ENCODE measurements at places on chromosomes 3 and 15.

- DNase-seq: no peak
Observed at GRCh38 chr15:28024889-28025250, 74.2 kb downstream of the OCA2 start.

- no peak for DNase-seq
Observed at GRCh38 chr15:65337436-65338070, 33.1 kb downstream of the RNU5B-1 start.

- DNase-seq: no peak
Observed at GRCh38 chr3:143559296-143559695, 289.0 kb downstream of the SLC9A9 start.

GRCh38 chr15:74396146-74396438 is 28.6 kb upstream of the CYP11A1 start:
- no peak for DNase-seq

GRCh38 chr3:152458376-152459117 is 189.8 kb downstream of the MBNL1 start:
- DNase-seq: no peak

DNA sequence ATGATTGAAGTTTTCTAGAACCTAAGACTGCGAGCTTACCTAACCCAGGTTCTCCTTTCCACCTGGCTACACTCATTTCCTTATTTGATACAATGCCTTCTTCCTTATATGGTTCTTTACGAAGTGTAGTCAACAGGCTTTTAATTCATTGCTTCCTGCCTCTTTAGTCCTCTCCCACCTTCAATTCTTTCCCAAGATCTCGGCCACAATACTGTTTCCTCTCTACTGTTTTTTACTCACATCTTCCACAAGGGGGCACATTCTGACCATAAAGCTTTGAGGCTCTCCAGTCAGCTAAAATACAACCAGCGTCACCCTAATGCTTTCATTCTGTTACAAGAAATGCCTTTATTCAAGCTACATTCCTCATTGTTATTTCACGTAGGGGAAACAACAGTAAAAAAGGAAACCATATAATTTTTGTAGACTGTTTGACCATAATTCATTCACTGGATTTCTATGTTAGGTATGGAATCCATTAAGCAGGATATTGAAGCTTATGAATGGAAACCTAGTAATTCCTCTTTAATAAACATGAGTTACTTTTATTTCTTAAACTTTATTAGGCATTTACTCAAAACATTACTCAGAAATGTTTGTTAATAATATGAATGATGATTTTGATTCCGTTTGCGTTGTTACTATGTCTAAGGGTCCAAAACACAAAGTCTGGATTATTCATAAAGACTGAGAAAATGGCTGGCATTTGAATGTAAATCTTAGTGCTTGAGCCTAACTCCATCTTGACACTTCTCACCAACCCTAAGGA is 29.5 kb upstream of the VEPH1 start:
- no peak for DNase-seq

DNA sequence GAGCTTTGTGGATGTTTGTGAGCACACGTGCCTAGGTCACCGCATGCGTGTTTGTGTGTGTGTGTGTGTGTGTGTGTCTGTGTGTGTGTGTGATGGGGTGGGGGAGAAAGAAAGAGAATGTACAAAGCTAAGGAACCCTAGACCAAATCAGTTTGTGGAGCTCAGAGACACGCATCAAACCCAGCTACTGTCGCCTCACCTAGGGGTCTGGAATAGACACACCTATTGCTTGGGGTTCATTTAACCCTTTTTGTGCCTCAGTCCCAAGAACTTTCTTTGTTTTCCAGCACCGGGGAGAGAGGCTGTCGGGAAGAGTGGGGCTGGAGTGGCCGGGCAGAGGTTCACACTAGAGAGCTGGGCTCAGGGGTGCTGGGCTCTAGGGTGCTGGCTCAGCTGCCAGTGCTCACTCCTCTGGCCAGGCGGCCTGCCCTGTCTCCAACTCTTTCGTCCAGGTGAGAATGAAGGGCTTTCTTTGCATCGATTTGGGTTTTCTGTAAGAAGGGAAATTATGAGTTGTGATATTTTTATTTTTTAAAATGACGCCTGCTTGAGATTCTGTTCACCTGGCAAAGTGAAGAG is 221.6 kb downstream of the MEIS2 start:
- no peak for DNase-seq

DNA sequence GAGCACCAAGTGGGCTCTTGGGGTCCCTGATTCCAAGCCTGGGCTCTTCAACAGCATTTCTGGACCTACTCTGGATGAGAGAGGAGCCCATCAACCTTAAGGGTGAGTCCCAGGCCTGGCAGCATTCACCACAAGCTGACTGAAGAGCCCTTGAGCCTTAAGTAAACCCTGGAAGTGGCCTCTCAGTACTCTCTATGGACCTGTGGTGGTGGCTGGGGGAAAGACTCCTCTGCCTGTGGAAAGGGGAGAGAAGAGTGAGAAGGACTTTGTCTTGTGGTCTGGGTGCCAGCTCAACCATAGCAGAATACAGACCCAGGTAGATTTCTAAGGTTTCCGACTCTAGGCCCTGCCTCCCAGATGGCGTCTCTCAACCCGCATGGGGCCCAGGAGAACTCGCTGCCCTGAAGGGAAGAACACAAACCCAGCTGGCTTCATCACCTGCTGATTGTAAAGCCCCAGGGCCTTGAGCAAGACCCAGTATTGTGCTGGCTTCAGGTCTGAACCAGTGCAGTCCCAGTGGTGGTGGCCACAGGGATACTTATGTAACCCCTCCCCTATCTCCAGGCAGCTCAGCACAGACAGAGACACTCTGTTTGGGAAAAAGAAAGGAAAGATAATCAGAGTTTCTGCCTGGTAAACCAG is 71.4 kb downstream of the TFDP2 start:
- DNase-seq: no peak

- no peak for DNase-seq
Observed at GRCh38 chr3:53150247-53151085, 10.5 kb upstream of the PRKCD start.

- no peak for DNase-seq
Observed at GRCh38 chr15:55914446-55914845, 79.0 kb downstream of the NEDD4 start.

DNA sequence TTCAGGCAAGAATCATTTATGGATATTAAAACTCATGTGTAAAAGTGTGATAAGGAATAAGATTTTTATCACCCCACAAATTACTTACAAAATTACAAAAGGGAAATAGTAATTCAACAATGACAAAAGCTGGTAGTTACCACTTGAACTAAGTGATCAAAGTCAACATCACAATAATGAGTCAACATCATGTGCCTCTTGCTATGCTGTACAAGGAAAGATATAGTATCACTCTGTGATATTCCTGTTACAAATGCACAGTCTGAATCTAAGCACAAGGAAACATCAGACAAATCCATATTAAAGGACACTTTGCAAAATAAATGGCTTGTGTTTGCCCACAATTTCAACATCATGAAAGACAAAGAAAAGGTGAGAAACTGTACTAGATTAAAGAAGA is 90.5 kb upstream of the PLCL2 start:
- DNase-seq: no peak

DNA sequence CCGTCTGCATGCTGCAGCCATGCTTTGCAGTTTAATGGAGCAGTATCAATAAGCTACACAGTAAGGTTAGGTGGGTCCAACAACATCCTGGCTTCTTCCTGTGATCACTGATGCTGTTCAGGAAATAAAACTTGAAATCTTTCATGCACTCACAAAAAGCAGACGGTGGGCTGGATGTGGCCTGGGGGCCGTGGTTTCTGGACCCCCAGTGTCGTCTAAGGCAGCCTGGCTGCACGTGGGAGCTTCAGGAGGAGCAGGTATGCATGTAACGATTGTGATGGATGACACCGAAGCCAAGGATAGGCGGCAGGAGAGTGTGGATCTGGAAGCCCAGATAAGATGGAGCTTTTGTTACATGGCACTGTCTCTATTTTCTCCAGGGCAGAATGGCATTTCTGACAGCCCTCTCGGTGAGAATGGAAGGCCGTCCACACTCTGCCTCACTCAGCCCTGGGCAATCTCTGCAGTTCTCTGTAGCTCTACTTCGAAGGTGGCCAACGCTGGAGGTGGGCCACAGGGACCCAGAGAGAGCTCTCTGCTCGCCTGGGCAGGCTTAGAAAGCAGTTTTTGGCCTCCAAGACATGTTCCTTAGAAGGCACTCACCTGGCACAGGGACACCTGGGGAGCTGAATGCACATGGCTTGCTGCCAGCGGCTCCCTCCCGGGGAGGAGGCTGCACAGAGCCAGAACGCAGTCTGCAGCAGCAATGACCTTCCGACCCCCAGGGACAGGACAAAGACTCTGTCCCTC is 46.4 kb upstream of the IQSEC1 start:
- DNase-seq: no peak

DNA sequence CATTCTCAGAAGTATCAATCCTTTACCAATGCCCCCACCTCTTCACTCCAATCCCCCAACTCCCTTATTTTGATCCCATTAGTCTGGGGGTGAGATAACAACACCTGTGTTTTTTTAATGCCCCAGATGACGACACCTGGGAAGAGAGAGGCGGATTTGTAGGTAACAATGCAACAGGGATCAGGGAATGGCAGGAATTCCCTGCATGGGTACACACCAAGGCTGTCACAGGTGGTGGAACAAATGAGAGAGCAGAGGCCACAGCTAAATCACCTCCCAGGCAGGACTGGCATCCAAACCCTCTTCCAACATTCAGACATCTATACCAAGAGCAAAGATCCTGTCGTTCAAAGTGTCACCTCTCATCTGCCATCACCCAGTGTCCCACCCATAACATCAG is 319.2 kb upstream of the TRIM42 start:
- no peak for DNase-seq

DNA sequence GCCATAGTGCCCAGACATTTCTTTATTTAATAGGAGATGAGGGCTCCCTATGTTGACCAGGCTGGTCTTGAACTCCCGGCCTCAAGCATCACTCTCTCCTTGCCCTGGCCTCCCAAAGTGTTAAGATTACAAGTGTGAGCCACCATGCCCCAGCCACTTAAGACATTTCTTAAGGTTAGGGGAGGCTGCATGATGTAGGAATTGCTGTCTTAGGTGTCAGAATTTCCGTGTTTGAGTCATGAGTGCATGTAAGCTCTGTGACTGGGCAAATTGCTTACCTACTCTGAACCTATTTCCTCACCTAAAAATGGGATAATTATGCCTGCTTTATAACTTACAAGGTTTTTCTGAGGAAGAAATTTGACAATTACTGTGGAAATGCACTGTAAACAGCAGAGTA is 34.2 kb upstream of the SIAH2 start:
- DNase-seq: no peak

GRCh38 chr15:100189319-100189718 is 152.5 kb downstream of the ADAMTS17 start:
- DNase-seq: no peak

All from stimulated activated CD4-positive, alpha-beta T cell treated with anti-CD3 and anti-CD28 coated beads, Interleukin-4, amount 100 ng/mL, for 4 hours (primary cell).